ENCODE measurements at places on chromosomes 7 and 10.

DNA sequence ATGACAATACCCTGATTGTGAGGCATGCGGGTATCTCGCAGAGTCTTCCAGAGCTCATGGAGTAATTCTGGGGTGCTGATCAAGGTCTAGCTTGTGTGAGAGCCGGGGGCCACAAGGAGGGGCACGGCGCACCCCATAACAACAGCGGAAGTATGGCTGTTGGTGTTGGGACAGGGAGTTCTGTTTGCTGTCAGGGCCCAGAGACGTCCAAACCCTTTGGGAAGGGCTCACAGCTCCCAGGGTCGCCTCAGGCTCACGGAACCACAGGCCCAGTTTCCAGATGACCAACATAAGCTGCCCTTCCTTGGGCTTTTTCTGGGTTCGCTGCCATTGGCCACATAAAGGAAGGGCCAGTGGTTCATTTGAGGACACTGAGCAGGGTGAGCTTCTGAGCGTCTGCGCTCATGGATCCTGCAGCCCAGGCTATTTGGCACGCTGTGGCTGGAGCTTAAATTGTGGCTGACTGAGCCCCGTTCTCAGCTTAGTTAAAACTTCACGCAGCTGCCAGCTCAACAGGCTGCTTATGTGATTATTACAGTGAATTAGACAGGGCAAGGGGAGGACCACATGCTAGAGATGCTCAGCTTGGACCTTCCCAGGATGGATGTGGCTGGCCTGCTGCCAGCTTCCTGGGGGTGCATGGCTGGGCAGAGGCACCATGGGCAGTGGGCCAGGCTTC lies 92.3 kb downstream of the DNAJB6 start:
- DNase-seq = no peak

- no peak for DNase-seq
These were observed 87.4 kb upstream of the KMT2E start for GRCh38 chr7:104926601-104927041.

GRCh38 chr7:129435414-129435829 lies 1.2 kb downstream of the STRIP2 start:
- no peak for DNase-seq

DNA sequence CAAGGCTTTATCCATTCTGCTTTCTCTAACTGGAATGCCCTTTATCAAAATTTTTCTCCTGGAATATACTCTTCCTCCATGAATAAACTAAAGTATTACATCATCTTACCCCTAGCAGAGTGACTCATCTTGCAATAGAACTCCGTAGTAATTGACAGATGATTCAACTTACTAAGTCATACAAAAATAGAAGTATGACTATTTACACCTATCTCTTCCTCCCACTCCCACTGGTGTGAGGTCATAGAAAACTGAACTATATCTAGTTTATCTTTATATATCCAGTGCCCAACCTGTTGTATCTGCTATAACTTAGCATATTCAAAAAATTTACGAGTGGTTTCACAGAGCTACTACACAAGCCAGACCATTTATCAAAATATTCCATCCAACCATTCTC lies 26.1 kb downstream of the ABCB1 start:
- no peak for DNase-seq

- DNase-seq = no peak
These were observed 20.7 kb downstream of the PDGFA start for GRCh38 chr7:498678-499641.

DNA sequence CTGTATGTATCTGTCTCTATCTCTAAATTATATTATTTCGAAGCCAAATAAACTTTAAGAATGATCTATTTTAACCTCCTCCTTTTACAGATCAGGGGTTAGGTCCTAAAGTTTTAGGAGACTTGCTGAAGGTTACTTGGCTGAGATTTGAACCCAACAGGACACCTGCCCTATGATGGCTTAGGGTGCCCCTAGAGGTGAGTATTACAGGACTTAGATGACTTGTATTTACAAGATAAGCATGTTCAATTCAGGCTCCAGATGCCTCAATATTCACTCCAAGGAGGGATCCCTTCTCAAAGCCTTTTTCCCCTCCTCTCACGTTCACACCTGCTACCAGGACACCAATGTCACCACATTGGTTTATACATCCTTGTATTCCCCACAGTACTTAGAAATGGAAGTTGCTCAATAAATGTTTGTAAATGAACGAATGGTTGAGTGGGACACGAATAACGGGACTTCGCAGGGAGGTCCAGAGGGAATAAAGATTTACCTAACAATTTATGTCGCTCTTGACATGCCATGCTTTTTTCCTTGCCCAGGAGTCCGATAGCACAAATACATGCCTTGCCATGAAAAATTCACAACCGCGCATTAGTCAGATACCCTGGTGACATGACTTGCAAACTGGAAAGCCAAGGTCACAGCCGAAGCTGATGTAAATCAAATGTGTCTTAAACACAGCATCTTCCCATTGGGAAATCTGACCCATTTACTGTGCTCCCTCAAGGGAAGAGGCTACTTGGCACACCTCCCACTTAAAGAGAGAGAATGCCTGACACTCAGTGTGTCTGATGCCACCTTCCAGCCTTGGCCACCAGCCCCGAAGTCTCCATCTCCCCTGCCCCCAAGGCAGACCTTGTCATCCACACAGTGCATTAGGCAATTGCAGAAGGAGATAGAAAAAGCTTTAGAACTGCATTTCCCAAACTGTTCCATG lies 872.2 kb upstream of the AUTS2 start:
- no peak for DNase-seq

DNA sequence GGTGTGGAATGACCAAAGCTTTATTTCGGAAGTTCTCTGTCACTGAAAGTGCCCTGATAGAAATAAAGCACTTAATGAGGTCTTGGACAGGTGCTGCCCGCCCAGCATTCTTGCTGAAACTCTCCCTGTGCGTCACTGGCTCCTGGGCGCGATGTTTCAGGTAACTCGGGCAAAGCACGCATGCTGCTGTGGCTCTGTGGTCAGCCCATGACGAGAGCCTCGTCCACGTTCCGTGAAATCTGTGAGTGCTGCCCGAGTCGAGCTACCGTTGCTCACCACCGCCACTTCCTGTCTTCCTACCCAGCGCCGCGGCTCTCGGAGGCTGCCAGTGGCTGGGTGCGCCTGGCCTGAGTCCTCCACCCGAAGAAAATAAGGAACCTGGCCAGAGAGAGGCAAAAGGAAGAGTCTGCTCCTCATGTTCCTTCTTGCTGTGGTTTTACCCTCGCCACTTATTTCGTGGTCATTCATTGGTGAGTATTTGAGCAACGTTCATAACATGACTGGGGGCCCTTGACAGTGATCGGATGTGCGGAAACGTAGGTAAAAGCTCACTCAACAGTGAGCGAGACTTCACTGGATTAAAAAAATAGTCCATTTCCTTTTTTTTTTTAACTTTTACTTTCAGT lies 95.5 kb downstream of the MAP3K8 start:
- DNase-seq = peak; percentile 65

DNA sequence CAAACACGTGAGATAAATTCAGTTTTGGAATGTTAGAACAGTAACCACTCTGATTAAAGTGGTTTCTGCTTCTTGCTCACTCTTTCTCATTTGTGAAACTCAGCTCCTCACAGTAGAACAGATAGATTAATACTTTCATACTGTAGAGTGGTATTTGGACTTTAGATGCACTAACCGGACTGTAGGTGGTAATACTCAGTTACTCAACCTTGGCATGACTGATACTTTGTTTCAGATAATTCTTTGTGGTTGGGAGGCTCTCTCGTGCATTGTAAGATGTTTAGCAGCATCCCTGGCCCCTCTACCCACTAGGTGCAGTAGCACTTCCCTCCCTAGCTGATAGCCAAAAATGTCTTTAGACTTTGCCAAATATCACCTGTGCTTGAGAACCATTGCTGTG lies 37.6 kb downstream of the MCU start:
- no peak for DNase-seq

DNA sequence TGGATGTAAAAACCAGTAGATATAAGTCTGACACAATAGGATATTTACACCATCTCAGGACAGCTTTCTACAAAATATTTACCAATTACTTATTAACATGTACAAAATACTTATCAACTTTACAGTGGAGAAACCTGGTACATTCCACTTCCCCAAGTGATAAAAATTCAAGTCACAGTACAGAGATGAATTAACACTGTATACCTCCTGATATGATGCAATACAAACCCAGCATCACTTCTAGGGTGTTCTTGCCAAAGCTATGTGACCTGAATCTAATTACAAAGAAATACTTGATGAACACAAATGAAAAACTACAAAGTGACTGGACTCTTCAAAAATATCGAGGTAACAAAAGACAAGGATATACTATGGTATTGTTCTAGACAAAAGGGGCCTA lies 156.4 kb upstream of the FGFR2 start:
- no peak for DNase-seq

DNA sequence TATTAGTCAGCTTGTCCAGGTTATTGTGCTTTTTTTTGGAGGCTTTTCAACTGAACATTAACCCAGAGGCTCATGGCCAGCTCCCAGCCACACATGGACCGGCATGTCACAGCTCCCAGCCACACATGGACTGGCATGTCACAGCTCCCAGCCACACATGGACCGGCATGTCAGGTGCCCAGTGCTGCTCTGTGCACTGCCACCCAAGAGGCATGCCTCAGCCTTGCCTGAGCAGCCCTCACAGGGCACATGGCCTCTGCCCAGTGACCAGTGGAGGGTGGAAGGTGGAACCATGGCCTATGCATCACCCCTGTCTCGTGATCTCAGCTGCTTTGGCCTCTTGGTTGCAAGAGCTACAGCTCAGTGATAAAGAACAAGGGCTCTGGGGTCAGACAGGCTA lies 119.8 kb downstream of the OAT start:
- no peak for DNase-seq

- no peak for DNase-seq
These were observed 14.6 kb downstream of the FGL2 start for GRCh38 chr7:77184990-77185389.

- no peak for DNase-seq
These were observed 179.1 kb downstream of the SFMBT2 start for GRCh38 chr10:7231509-7232414.

GRCh38 chr7:152624228-152624627 lies 51.7 kb downstream of the XRCC2 start:
- no peak for DNase-seq

GRCh38 chr10:89869180-89869579 lies 167.8 kb downstream of the KIF20B start:
- DNase-seq = no peak
